ENCODE measurements at places on chromosomes 1 and 21.

DNA sequence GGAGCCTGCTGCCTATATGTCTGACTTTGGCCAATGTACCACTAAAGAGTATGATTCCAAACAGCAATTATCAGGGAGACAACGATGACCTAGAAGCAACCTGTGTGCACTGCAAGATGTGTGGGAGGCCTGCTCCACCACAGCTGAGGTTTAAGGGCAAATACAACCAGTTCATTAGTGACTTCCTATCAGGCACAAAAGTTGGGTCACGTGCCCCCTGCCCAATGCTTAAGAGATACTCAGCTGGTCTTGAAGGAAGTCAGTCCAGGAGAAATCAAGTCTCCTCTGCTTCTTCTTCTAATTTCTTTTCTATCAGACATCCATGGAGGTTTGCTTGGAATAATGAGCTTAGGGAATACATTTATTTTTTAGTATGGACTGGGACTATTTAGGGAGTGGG lies 296.0 kb downstream of the HLX start:
- DNase-seq = no peak

DNA sequence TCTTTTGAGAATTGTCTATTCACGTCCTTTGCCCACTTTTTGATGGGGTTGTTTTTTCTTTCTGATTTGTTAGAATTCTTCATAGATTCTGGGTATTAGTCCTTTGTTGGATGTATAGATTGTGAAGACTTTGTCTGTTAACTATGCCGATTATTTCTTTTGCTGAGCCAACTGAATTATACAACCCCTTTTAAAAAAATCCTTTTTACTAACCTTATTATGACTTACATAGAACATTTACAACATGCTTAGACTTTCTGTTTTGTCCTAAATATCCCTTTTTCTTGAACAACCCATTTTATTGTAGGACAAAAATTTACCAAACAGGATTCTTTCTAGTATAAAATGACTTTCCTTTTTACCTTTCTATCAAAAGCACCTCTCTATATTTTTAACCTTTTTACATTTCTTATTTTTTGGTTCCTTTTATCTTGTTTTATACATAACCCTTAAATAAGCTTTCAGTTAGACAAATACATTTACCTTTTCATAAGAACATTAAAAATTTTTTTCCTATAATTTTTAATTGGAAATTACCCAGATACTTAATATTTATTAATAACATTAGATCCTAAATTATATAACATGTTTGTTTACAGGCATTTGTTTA lies 70.4 kb upstream of the TTLL7 start:
- DNase-seq = no peak

GRCh38 chr21:42030311-42030710 lies 20.2 kb upstream of the ZBTB21 start:
- no peak for DNase-seq

GRCh38 chr1:14015917-14016316 lies 315.9 kb downstream of the PRDM2 start:
- DNase-seq = no peak

GRCh38 chr1:17750333-17750732 lies 4.8 kb upstream of the ACTL8 start:
- no peak for DNase-seq

- DNase-seq = no peak
Observed at GRCh38 chr1:99228153-99228552, 36.1 kb upstream of the PLPPR4 start.

- DNase-seq = peak; percentile 98
Observed at GRCh38 chr21:25903607-25904006, 168.8 kb downstream of the GABPA start.

DNA sequence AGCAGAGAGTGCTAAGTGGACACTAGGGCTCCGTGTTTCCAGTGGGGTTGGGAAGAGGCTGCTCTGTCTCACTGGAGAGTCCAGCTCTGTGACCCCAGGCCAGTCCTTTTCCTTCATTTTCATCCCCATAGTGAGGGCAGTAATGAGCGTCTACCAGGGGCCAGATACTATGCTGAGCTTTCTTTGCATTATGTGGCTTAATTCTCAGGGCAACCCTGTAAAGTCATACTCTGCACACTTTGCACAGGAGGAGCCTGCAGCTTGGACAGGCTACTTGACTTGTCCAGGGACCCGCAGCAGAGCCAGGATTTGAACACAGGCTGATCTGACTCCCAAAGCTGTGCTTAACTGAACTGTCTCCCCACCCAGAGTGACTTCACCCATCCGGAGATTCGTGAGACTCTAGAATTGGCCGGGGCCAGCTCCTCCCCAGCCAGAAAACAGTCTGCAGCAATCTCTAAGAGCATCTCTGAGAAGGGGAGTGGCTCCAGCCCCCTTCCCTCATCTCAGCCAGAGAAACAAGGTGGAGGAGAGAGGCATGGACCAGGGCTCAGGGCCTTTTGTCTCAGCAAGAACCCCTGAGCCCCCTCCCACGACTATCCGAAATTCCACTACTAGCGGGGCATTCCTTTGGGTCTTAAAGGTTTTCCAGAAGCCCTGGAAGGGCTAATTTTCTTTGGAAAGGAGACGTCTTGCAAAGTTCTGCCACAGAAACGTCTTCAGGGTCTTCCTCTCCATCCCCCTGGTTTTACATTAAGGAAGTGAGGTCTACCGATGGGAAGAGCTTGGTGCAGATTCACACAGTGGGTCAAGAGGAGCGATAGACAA lies 866 bp upstream of the FNDC5 start:
- DNase-seq = no peak

- no peak for DNase-seq
Observed at GRCh38 chr1:179747611-179748010, 4.5 kb downstream of the FAM163A start.

GRCh38 chr1:44015206-44015605 lies 16.1 kb downstream of the SLC6A9 start:
- DNase-seq = no peak

DNA sequence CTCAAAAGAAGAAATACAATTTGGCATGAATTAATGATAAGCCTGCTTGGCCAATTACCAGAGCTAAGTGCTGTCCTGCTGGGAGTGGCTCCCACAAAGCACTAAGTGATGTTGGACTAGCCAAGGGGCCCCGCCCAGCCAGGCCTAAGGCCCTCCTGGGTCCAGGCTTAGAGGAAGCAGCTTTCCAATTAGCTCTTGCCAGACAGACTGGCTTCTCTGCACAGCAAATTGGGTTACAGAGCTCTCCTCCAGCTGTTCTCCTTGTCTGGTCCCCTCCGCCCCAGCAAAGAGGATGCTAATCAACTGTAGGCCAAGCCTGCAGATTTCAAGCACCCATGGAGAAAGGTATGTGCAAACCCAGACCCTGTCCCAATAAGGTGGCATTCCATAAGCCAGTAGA lies 151.9 kb downstream of the DMRTA2 start:
- no peak for DNase-seq

DNA sequence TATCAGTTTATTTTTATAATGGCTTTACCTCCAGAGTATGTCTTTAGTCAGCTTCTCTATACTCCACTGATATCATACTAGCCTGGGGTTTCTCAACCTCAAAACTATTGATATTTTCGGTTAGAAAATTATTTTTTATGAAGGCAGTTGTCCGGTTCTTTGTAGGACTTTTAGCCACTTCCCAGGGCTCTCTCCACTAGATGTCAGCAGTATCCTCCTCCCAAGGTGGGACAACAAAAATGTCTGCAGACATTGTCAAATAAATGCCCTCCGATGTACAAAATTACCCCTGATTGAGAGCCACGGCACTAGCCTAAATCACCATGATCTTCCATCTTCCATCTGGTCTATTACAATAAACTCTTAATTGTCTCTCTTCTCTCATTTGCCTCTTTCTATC lies 4.1 kb upstream of the GRIK1 start:
- no peak for DNase-seq
